Fibroblast of lung (primary cell): ENCODE measurements at places on chromosomes 3 and 15. TPM values are rescaled to one million over a fixed set of nuclear protein-coding genes. Genes with fewer than 3 reads are reported as not detected.
A peak's percentile ranks its signal among the peaks of the same experiment; 100 is the strongest.

DNA sequence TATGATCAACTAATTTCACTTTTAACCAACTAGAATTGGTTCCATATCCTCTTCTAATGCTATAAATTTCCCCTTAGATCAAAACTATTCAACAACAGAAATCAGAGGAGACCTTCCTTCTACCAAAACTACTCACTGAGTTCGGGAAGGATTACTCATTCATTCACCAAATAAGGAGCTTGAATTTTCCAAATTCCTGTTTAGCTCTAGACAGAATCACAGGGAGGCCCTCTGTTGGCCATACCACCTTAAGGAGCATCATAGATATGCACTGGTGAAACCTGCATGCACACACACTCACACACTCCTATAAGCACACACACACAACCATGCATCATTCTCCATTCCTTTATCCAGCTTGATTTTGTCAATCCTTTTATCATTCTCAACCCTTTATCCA is 49.0 kb downstream of the SUCLG2 start:
- peak; percentile 75 for DNase-seq

Gene IL12A
- total RNA-seq = 27.2 and 72.5 TPM in 2 replicates

Gene SEMA7A
- 2.3 and 5.6 TPM in 2 replicates for total RNA-seq

- DNase-seq = peak; percentile 81
Observed at GRCh38 chr3:144055604-144056003, 84.0 kb downstream of the DIPK2A start.

DNA sequence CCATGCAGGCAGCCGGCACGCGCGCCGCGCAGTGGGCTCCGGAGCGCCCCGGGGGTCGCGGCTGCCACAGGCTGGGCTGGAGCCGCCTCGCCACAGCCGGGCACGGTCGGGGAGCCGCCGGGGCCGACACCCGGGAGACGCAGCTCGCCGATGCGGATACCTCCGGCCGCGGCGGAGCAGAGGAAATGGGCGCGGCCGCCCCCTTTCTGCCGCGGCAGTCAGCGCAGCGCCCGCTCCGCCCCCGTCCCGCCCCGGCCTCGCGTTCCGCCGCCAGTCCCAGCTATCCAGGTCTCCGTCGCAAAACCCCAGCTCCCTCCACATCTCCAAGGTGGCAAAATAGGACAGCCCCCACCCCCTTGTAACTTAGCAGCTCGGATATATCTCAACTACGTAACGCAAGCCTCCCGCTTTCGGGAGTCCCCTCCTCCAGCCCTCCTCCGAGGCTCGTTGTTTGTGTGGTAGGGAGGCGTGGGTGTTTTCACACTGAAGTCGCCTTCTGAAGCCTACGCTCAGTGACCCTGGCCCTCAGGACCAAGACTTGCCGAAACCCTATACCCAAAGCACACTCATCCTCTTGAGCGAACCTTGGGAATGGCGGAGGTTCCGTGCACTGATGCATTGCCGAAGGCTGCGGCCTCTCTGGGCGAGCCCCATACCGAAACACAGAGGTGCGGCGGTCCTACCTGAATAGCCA is at the start of gene SH3BP5:
Gene SH3BP5 (minus strand): TSS at position 182 of the 694 bp plus-strand sequence. CDS start 178 bp downstream, at position 4.
- DNase-seq = peak; percentile 68

Gene ZPLD1
- total RNA-seq = 0.17 TPM in 1 of 2 replicates, not detected in the other

- peak; percentile 60 for DNase-seq
Observed at GRCh38 chr3:128385080-128385832, 81.4 kb downstream of the DNAJB8 start.

Gene SLC6A1
- total RNA-seq = not detected in 2 replicates

- DNase-seq = peak; percentile 81
Observed at GRCh38 chr3:175585898-175586297, 726.8 kb downstream of the NAALADL2 start.

Gene TRIM59
- 15.2 and 31.2 TPM in 2 replicates for total RNA-seq

- DNase-seq = no peak
Observed at GRCh38 chr3:78277801-78278200, 1237.9 kb downstream of the ROBO2 start.

Gene DAZL
- total RNA-seq = not detected in 2 replicates

Gene CHRNA7
- total RNA-seq = 0.17 and 0.26 TPM in 2 replicates

DNA sequence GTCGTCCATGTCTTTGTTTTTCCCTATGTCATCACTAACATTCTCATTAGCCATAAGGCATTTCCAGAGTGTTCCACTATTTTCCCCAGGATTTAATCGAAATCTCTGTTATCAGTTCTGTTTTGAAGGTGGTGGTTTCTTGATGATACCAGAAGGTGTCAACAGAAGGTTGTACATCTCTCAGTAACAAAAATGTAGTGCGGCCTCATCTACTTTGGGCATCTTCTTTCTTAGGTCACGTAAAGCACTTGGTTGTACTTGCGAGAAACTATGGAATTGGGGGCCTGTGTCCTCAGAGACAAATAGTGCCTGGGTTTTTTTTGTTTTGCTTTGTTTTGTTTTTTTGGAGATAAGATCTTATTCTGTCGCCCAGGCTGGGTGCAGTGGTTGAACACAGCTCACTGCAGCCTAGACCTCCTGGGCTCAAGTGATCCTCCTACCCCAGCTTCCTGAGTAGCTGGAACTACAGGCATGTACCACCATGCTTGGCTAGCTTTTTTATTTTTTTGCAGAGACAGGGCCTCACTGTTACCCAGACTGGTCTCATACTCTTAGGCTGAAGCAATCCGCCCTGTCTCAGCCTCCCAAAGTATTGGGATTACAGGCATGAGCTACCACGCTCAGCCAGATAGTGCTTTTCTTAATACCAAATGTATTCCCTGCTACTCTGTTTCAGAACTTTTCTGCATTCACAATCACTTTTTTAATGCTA is 61.2 kb upstream of the FURIN start:
- no peak for DNase-seq

Gene GHRL
- total RNA-seq = not detected in 2 replicates
